ENCODE measurements at places on chromosomes 2 and 18.

- no peak for DNase-seq
These were observed 95.5 kb downstream of the CABYR start for GRCh38 chr18:24234330-24234729.

GRCh38 chr18:53909668-53910067, 314.8 kb downstream of the MBD2 start:
- DNase-seq: no peak

DNA sequence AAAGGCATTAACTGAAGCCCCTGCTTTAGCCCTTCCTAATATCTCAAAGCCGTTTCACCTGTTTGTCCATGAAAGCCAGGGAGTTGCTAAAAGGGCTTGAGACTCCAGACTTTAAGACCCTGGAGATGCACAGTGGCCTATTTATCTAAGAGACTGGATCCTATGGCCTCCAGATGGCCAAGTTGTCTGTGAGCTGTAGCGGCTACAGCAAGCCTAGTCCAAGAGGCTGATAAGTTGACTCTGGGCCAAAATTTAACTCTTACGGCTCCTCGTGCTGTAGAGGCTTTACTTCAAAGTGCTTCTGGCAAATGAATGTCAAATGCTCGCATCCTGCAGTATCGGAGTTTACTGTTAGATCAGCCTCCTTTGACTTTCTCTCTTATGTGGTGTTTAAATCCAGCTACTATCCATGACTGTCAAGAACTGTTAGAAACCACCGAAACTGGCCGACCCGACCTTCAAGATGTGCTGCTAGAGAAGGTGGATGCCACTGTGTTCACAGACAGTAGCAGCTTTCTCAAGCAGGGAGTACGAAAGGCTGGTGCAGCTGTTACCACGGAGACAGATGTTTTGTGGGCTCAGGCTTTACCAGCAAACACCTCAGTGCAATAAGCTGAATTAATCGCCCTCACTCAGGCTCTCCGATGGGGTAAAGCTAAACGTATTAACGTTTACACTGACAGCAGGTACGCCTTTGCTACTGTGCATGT, 336.7 kb upstream of the CNTNAP5 start:
- DNase-seq: no peak

GRCh38 chr2:125736306-125736705, 919.7 kb upstream of the GYPC start:
- DNase-seq: no peak

GRCh38 chr2:19804639-19805260, 97.0 kb downstream of the TTC32 start:
- DNase-seq: no peak

DNA sequence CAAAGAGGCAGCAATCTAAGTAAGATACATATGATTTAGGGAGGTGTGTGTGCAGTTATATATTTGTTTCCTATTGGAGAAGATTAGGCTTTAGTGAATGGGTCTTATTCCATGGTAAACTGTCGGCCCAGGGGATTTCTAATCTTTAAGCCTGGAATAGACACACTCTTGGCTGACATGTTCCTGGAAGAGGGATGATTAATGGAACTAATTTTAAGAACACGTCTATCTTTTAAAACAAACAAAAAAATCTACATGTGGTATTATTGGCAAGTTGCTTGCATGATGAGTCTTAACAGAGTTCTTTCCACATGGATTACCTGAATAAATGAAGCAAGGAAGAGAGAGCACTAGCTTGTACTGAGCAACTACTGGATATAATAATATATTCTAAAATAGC, 114.2 kb upstream of the NT5C1B start:
- DNase-seq: no peak

DNA sequence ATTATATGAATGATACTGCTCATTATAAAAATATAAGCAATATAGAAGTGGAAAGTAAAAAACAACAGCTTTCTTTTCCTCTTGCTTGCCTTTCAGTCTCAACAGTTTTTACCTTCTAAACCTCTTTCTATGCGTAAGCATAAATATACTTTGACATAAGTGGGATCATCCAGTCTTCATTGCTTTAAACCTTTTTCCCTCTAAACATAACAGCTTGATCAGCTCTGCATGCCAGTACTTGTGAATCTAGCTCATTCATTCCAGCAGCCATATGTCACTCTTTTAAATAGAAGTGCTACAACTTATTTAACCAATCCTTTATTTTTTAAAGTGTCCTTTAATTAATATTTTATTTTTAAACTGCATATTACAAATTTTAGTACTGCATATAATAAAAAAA, 88.1 kb downstream of the TTC27 start:
- no peak for DNase-seq

DNA sequence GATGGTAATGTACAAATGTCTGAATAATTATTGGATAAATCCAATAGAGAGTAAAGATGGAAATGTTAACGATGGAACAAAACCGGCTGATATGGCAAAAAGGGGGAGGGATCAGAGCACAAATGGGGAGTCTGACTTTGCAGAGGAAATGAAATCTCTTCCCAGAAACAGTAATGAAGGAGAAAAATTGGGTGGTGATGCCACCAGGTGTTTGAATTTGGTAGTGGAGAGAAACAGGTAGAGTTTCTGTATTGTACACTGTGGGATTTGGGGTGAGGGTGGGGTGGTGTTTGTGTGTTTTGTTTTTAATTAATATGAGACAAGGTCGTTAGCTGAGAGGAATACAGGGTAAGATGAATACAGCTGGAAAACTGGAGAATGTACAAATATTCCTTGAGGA, 20.4 kb upstream of the XDH start:
- no peak for DNase-seq

DNA sequence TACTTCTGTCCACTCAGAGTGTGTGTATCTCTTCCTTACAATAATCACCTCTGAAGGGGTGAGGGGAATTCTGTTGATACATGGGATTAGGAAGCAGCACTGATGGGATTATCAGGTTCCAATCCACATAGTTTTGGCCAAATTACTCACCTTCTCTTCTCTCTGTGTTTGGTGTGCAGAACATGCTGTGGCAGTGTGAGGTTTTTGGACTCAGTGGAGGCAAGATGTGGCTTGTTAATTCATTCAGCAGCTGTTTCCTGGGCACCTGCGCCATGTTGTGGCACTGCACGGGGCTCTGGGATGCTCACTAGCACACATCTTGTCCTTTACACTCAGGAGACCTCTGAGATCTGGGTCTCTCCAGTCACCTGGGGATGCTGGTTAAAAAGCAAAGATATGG, 350.3 kb upstream of the HS6ST1 start:
- no peak for DNase-seq

- no peak for DNase-seq
These were observed at the start of gene IMPA2 for GRCh38 chr18:11981192-11981542. Gene IMPA2, plus strand, starts transcription at chr18:11981507. Its CDS starts 163 bp downstream, at chr18:11981670.

Measured in T-helper 2 cell treated with Interferon-gamma antibody and Interleukin-4, amounts not matched to agents 5 μg/mL and 100 μg/mL, for 36 hours (primary cell).